Posterior vena cava (tissue), 2 donors: ENCODE measurements at places on chromosomes 4 and X. TPM values are rescaled to one million over a fixed set of nuclear protein-coding genes. Genes with fewer than 3 reads are reported as not detected.

DNA sequence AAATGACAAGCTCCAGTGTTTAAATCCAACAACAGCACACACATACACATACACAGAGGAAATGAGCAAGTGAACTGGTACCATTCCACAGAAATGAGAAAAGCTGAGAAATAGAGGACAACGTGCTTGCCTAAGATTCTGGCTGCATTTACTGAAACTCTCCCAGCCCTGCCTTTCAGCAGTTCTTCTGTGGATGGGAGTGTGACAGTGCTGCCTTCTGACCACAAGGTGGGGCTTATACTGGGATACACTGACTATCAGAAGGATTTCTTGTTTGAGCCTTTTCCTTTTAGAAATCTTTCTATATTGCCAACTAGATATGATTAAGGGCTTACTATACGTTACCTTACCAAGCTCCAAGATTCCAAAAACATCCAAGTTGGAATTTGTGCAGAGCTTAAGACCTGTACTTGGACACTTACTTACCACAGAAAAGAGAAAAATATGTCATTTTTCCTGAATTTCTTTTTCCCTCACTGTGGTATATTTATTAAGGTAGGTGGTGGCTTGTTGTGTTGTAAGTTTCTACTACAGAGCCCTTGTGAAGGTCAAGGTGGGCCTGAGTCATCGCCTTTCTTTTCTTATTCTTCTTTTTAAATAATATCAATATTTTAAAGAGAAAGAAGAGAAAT, 10.7 kb upstream of the CXCL8 start:
- DNase-seq = peak; percentile 81

TEX13A gene
- total RNA-seq = not detected

GRCh38 chr4:155620637-155621036, 46.0 kb upstream of the GUCY1A1 start:
- no peak for DNase-seq

DNA sequence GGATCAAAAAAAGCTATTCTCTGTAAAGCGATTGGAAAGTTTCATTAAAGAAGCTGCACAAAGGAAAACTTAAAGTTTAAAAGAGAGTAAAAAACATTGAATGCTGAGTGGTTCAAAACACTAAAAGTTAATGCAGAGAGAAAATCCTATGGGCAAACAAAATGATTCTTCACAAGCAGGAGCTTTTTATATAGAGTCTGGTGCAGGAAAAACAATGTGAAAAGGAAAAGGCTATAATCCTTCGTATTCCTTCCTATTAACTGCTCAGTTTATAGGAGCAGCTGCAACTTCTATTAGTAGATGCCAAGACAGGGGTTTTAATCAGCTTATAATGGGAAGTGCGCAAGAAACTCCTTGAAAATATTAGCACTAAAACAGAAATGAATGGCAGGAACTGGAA, 100.7 kb downstream of the PDGFC start:
- no peak for DNase-seq

DNA sequence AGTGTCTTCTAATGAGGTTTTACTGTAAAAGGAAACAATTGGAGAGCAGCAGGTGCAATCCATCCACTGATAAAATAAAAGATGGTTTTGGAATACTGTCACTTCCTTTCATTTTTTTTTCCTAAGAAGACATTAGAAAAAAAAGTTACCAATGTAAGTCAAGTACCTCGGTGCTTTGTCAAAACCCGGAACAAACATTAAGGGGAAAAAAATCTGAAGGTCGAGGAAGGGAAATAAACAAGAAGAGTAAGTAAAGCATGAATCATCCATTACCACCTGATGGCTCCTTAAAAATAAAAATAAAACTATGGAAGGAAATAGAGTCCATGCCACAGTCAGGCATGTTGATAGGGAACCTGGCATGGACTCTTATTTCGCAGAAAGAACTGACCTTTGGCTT, 15.3 kb upstream of the XPNPEP2 start:
- DNase-seq = no peak

DNA sequence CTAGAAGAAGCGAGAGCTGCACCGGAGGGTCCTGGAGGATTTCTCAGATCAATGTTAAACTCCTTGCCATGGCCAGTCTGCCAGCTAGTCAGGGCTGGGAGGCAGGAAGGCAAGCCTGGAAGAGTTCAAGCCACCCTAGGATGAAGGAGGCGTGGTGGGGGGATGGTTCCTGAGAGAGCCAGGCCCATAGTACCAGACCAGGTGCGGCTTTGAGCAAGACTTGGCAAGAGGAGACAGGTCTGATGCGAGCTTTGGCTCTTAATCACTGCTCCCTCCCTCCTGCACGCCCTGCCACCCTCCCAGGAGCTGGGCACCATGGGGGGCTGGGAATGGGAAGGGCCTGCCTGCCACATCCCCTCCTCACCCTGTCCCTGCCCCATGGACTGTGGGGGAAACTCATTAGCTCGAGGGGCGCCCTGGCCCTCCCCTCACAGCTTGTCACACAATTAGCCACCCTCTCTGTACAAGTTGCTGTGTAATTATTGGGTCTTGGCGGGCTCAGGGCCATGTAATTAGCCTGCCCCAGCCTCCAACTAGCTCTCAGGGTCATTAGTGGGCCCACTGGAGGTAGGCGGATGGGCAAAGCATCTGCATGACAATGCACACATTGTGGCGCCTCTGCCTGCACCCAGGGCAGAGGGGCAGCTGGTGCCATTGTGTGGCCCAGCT, 50.3 kb downstream of the EFNB1 start:
- DNase-seq = peak; percentile 63

GPR78 gene
- total RNA-seq = 0.10 TPM
